GM18507 (cell line): ENCODE measurements at places on chromosomes 4 and X.

GRCh38 chrX:110402850-110403221 is 44.2 kb downstream of the RTL9 start:
- no peak for DNase-seq

GRCh38 chrX:111282991-111283390 is 12.7 kb upstream of the CAPN6 start:
- DNase-seq, result no peak

GRCh38 chr4:118114720-118115119 is 80.4 kb downstream of the NDST3 start:
- DNase-seq, result no peak

DNA sequence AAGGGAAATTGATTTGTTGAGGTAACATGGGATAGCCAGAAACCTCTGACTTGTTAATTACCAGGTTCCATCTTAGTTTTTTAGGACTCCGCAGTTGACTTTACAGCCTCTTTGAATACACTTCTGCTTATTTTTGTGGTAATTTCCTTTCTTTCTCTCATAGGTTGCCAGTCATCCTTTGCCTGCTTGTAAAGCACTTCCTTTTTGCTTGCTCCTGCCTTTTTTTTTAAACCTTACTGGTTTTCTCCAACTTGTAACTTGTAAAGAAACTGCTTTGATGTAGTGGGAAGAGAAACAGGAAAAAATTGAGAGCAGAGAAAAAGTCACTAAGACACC is 2.6 kb downstream of the PGK1 start:
- DNase-seq, result no peak

DNA sequence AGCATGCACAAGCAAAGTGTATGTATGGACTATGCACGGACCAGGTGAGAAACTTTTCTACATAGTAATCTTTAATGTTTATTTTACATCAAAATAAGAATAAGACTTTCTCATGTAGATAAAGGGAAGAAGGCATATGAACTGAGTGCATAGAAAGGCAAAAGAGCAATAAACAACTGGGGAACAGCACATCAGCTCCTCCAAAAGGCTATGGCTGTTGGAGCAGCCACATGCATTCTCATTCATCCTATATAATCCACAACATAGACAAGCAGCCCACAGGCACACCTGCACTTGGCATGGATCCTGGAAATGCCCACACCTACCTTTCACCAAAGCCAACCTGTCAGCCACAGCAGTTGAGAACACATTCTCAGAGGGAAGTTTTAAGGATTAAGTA is 586.9 kb upstream of the INTU start:
- DNase-seq, result no peak
